ENCODE measurements at places on chromosomes 5 and 9. TPM values are rescaled to one million over a fixed set of nuclear protein-coding genes. Genes with fewer than 3 reads are reported as not detected.
A peak's percentile ranks its signal among the peaks of the same experiment; 100 is the strongest.

GRCh38 chr5:137329586-137330296 is 169.4 kb downstream of the SPOCK1 start:
- DNase-seq, result no peak

DNA sequence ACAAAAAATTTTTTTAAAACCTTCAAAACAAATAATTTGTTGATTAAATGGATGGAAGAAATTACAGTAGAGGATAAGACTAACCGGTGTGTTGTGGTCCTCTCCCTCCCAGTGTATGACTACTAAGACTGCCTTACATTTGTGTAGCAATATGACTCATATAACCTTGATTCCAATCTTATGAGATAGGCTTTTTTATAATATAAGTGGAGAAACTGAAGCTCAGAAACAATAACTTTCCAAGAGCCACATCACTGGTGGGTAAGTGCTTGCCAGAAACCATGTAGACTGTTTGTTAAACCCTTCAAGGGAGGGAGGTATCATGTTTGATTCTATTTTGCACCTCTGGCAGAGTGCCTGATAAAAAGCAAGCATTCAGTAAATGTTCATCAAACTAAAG is 47.5 kb downstream of the NLN start:
- no peak for DNase-seq

Gene ZFP2
- polyA plus RNA-seq, result 4.4 TPM

- DNase-seq, result peak; percentile 2
Measured at GRCh38 chr5:1779782-1780613, 19.6 kb downstream of the MRPL36 start.

GRCh38 chr5:95884511-95884910 is 62.0 kb upstream of the GLRX start:
- no peak for DNase-seq

Gene KIAA0825
- polyA plus RNA-seq, result 0.41 TPM

- no peak for DNase-seq
Measured at GRCh38 chr5:143019614-143020515, 249.7 kb downstream of the ARHGAP26 start.

Gene BSPRY
- polyA plus RNA-seq, result not detected

GRCh38 chr5:55866934-55867333 is 15.8 kb downstream of the IL31RA start:
- DNase-seq, result no peak

- DNase-seq, result no peak
Measured at GRCh38 chr5:134833340-134834032, 12.3 kb upstream of the C5orf24 start.

DNA sequence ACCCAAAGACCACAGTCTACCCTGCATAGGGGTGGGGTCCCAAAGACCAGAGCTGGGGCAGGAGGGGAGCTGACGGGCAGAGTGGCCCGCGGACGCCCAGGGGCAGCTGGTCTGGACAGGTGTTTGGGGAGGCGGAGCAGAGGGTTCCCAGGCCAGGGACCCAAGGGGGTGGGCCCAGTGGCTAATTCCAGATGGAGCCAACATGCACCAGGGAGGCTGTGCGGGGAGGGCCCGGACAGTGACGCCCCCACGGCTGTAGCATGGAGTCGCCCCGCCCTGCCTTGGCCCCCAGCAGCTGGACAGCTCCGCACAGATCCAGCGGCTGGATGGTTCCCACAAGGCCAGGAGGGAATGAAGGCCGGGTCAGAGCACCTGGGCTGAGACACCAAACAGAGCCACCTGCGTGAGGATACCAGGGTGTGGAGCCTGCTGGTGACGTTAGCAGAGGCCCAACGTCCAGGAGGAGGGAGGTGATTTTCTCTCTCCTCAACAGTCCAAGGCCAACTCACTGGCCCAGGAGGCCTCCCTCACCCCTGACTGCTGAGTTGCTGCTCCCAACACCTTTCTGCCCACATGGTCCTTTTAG is 55.3 kb upstream of the EGFL7 start:
- no peak for DNase-seq

GRCh38 chr5:137486707-137487106 is 12.4 kb downstream of the SPOCK1 start:
- DNase-seq, result no peak

DNA sequence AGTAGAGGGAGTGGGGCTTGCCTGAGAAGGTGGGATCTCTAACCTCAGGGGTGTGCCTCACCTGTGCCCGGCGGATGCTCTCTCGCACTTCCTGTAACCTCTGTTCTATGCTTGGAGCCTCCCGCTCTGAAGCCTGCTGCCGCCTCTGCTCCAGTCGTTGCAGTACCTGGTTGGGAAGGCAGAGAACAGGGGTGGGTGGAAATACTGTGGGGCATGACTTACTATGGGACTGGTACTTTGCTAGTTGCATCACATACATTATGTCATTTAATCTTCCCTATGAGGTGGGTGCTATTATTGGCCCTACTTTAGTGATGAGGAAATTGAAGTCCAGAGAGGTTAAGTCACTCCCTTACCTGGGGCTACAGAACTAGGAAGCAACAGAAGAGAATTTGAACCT is 5.2 kb downstream of the FCHSD1 start:
- no peak for DNase-seq

GRCh38 chr9:4603830-4604229 is 58.3 kb upstream of the PLPP6 start:
- DNase-seq, result no peak

GRCh38 chr5:108036482-108036881 is 345.4 kb downstream of the FBXL17 start:
- DNase-seq, result no peak

GRCh38 chr9:119907056-119907455 is 537.8 kb upstream of the BRINP1 start:
- DNase-seq, result no peak

Gene GAS1
- 18.3 TPM for polyA plus RNA-seq

GRCh38 chr5:91484662-91485061 is 101.5 kb upstream of the ARRDC3 start:
- DNase-seq, result no peak

Gene PAEP
- polyA plus RNA-seq, result not detected

Gene ADAMTS19
- 0.01 TPM for polyA plus RNA-seq

DNA sequence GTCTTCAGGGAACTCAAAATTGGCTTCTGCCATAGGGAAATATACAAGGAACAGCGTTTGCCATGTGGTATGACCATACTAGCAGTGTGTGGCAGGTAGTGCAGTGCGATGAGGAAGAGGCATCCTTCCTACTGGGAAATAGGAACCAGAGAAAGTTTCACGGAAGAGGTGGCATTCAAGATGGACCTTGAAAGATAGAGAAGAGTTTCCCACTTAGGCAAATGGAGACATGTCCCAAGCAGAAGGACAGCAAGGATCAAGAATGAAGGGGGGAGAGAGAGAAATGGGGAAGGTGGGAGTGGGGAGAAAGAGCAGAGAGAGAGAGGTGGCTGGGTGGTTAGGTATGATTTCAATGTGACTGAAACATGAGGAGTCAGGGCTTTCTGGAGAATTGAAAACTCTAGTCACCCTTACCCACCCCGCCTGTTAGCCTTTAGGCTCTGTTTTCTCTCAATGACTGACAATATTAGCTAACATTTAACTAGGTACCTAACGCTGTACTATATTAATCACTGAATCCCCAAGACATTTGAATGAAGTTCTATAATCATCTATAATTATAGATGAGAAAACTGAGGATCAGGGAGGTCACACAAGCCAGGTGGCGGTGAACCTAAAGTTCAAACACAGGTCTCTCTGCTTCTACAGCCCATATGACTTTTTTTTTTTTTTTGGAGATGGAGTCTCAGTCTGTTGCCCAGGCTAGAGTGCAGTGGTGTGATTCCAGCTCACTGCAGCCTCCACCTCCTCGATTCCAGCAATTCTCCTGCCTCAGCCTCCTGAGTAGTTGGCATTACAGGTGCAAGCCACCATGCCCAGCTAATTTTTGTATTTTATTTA is 171.3 kb downstream of the NR3C1 start:
- DNase-seq, result no peak

GRCh38 chr5:72468024-72468423 is 39.2 kb downstream of the ZNF366 start:
- DNase-seq, result no peak

- DNase-seq, result no peak
Measured at GRCh38 chr9:138064547-138064946, 187.0 kb downstream of the CACNA1B start.

- DNase-seq, result no peak
Measured at GRCh38 chr9:106718936-106719335, 144.0 kb upstream of the ZNF462 start.

Gene PCDHGB5
- 0.95 TPM for polyA plus RNA-seq

- DNase-seq, result no peak
Measured at GRCh38 chr9:128340691-128341434, 536 bp downstream of the SLC27A4 start.

DNA sequence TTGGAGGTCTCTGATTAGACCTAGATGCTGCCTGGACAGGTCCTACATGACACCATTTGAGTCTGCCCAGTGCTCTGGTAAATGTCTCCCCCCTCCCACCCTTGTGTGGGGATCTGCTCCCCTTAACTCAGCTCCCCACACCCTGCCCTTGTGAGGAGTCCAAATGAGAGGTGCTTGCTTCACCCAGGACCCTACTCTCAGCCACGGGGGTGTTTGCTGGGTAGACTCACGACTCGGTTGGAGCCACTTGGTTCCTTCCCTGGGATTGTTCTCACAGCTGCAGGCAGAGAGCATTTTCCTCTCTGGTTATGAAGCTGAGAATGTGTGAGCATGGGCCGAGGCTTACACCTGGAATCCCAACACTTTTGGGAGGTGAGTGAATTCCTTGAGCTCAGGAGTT is 204.7 kb downstream of the CDK5RAP2 start:
- DNase-seq, result no peak

DNA sequence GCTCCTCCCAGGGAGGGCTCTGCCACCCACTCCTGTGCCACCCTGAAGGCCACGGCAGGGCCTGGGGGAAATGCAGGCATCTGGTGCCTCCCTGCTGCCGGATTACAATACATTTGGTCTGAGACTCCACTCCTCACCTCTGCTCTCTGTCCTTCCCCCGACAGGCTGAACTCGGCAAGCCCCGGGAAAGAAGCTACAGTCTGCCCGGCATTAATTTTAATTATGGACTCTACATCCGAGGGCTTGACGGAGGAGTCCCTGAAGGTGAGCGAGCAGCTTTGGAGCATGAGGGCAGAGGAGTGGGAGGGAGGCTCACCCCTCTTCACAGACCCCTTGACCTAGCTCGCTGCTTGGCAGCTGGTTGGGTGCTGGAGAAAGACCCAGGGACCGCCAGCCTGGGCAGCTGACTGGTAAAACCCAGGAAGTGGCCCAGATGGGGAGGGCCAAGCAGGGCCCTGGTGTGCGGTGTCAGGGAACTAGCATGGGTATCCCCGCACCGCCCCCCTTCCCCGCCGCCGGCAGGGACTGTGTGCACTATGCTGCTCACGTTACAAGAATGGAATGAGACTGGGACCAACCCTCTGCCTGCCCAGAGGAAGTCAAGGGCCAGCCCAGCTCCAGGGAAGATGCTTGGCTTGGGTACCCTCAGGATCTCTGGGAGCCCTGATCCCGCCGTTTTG is 83.7 kb upstream of the BARHL1 start:
- no peak for DNase-seq

Gene PRRT1B
- not detected for polyA plus RNA-seq

DNA sequence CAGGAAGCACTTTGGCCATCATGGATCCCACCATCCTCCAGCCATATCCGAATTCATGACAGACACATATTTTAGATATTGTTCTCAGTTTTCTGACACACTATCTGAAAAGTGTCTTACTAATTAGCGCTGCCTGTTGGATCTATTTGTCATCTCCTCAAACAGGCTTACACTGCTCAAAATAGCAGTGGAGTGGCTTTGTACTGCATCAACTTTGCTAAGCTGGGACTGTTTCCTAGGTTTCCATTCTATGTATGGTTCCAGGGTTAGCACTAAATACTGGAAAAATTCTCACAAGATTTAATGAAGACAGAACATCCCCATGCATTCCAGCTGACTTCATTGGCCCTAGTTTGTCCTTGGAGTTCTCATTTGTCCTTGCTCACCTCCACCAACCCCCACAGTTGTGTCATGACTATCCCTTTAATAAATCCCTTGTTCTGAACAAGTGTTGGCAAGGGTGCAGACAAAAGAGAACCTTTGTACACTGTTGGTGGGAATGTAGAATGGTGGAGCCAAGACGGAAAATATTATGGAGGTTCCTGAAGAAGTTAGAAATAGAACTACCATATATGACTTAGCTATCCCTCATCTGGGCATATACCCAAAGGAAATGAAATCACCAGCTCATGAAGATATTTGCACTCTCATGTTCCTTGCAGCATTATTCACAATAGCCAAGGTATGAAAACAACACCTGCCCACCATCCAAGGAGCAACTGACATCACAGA is 136.5 kb upstream of the RAI14 start:
- DNase-seq, result no peak

- DNase-seq, result no peak
Measured at GRCh38 chr9:75871624-75872023, 18.8 kb upstream of the PCSK5 start.

Gene FSTL4
- polyA plus RNA-seq, result 0.18 TPM

- DNase-seq, result no peak
Measured at GRCh38 chr5:145951071-145951470, 14.7 kb downstream of the SH3RF2 start.

DNA sequence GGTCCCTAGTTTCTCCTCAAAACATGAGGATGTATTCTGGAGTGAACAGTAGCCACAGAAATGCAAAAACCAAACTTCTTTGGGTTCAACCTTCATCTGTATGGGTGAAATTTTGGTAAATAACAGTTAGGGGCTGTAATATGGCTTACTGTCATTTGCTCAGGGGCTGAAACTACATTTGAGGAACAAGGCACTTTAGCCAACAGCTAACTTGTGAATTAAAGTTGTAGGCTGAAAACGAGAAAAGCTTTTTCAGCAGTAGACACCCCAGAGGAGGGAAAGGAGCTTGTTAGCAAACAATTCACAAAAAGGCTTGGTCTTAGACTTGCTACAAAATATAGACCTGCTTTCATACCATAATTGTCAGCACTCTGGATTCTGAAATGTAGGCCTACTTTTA is 6.6 kb downstream of the TMEM171 start:
- no peak for DNase-seq

- DNase-seq, result no peak
Measured at GRCh38 chr9:12915366-12915954, 140.6 kb downstream of the LURAP1L start.

Gene GKAP1
- 63.3 TPM for polyA plus RNA-seq

DNA sequence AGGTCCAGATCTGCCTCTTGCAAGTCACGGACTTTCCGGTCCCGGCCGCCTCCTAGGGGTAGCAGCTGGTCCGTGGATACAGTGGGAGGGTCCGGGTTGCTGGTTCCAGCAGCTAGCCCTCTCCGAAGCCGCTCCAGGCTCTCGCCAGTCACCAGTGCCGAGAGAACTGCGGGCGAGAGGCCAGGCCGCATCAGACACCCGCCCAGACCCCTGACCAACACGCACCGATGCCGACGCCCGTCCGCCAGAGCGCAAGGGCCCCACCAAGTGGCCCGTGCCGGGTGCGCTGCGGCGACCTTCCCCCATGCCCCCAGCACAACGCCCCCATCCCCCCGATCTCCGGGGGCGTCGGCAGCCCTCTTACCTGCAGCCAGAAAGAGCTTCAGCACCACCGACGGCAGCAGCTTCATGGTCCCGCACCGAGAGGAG is 470 bp downstream of the HBEGF start:
- DNase-seq, result peak; percentile 88

DNA sequence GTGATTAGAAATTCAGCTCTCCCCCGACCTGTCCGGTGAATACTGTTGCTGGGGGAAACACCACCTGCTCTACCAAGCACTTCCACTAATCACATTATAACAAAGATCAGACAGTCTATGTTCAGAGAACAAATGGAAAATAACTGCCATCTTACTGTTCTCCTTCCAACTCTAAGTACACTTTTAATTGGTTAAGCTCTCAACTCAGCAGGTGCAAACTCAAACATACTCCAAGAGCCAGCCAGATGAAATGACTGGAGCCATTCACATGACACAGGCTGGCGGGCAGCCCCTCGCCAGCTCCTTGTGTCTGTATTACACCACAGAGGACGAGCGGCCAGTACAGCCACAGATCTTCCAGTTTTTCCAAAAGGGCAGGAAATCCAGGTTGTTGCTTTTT is 16.1 kb downstream of the LIFR start:
- DNase-seq, result peak; percentile 82

Gene IFNA21
- not detected for polyA plus RNA-seq
